Activated CD4-positive, alpha-beta T cell treated with anti-CD3 and anti-CD28 coated beads, Interleukin-2, amount 50 U/mL, for 48 hours (primary cell): ENCODE measurements at places on chromosomes 2 and 18.

GRCh38 chr18:1895456-1896185 lies 675.7 kb downstream of the METTL4 start:
- DNase-seq, result no peak

DNA sequence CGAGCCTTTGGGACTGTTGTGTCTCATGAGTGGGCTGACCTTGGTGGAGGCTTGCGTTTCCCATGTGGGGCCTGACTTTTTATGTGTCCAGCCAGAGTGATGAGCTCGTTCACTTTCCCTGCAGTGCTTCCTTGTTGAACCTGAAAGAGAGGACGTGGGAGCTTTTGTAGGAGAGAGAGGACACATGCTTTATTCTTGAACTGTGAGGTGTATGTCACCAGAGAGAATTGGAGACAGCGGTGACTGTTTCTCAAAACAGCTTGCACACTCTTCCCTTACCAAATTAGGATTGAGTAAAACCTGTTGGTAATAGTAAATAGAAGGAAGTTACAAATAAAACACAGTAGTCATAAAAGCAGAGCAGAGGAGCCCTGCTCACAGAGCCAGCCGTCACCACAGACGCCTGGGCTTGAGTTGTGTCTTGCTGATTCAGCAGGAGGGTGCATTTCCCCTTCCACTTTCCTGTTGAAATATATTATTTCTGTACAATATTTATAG lies 60.7 kb downstream of the INPP4A start:
- DNase-seq, result no peak

DNA sequence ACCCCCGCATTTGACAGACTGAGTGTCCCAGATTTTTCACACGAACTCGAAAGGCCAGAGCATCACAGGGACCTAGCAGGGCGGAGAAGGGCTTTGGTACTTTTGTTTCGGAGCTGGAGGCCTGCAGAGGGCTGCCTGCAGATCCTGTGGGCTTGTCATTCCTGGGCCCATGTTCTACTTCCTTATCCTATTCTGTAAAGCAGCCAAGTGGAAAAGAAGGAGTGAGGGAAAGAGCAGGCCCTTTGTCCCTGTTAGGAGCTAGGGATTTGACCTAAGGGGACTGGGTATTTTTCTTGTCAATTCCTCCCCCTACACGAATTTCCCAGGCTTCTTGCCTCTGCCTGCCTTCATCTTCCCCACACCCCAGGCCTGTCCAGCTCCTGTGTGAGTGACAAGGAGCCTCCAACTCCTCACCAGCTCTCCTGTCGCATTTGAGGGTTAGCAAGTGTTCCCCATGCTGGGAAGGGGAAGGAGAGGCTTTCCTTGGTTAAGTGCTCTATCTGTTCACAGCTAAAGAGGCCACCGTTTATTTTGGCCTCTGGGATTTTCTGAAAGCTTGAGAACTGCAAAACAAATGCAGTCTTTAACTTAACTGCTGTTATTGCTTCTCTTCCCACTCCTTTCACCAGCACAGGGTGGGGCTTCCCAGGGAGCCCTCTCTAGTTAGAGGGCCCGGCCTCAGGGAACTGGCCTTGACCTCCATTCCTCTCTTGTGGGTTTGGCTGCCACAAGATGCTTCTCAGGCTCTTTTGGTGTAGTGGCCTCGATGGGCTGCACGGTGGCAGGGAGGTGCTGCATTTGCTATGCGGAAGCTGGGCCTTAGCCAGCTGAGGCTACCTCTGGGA lies 61.2 kb downstream of the SGPP2 start:
- no peak for DNase-seq

- peak; percentile 22 for DNase-seq
These were observed 63.0 kb downstream of the NPAS2 start for GRCh38 chr2:100882645-100883613.

GRCh38 chr2:136117391-136117841 lies 533 bp downstream of the CXCR4 start:
- peak; percentile 69 for DNase-seq

- no peak for DNase-seq
These were observed 3.6 kb upstream of the KIAA2012 start for GRCh38 chr2:202069170-202070067.

- DNase-seq, result no peak
These were observed 51.8 kb downstream of the CTIF start for GRCh38 chr18:48590678-48591077.

GRCh38 chr18:79554321-79554720 lies 125.3 kb upstream of the CTDP1 start:
- DNase-seq, result no peak

- DNase-seq, result no peak
These were observed 98.0 kb downstream of the TRABD2A start for GRCh38 chr2:84782717-84783442.

DNA sequence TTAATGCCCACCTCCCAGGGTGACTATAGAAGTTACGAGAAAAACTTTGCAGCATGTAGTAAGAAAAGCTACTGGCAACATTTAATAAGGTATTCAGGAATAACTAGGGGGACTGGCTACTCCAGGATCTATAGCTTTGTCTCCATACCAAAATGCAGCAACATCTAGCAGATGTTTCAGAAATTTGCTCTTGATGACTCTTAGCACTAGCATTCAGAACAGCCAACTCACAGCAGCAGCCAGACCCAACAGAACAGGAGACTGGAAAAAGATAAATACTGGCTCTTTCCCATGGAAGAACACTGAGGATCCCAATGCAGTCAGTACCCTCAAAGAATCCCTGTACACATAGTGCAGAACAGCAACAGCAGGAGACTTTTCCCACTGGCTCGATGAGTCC lies 105.0 kb downstream of the PRKRA start:
- no peak for DNase-seq
